Muscle of arm (tissue), 14 donors: ENCODE measurements at places on chromosomes 2 and 18. TPM values are rescaled to one million over a fixed set of nuclear protein-coding genes. Genes with fewer than 3 reads are reported as not detected.

GRCh38 chr2:180343528-180344345 is 336.6 kb upstream of the CWC22 start:
- DNase-seq: peak; percentile 34

DNA sequence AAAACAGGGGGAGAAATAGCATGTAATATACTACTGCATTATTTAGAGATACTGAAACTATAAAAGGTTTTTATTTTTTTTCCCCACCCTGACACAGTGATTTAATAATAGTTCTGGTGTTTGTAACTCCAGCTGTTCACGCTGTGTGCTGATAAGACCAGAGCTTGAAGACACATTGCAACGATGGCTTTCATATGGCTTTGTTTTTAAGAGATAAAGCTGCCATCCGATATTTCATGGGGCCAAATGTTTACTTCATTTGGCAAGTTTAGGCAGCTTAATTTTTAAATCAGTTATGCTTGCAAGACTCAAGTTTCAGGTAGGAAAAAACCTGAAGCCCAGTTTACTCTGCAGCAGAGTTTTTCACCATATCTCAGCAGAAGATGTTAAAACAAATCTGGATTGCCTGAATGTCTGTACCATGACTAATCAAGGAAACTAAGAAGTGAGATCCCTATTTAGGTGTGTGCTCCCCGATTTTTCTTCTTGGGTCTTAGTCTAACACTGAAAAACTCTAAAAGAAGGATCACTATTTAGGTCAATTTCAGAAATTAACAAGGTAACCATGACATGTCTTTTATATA is 508.6 kb downstream of the PARD3B start:
- DNase-seq: no peak

GRCh38 chr2:73640946-73641766 is 1.1 kb downstream of the NAT8 start:
- no peak for DNase-seq

- DNase-seq: no peak
Observed at GRCh38 chr2:128301501-128301966, 17.1 kb downstream of the HS6ST1 start.

The GRP gene
- polyA plus RNA-seq: not detected

GRCh38 chr2:7025082-7025481 is 107.9 kb downstream of the RNF144A start:
- DNase-seq: no peak

The MYOM1 gene
- polyA plus RNA-seq: 243 TPM

- no peak for DNase-seq
Observed at GRCh38 chr2:24174851-24175277, at the start of gene FAM228A. TSS of gene FAM228A (plus strand) at chr2:24175053. CDS start at chr2:24175481, 428 bp downstream.

The SDC1 gene
- polyA plus RNA-seq: 11.1 TPM

GRCh38 chr2:1227274-1227900 is 185.9 kb upstream of the TPO start:
- DNase-seq: peak; percentile 26

- DNase-seq: no peak
Observed at GRCh38 chr2:43041173-43041591, 185.2 kb downstream of the ZFP36L2 start.

DNA sequence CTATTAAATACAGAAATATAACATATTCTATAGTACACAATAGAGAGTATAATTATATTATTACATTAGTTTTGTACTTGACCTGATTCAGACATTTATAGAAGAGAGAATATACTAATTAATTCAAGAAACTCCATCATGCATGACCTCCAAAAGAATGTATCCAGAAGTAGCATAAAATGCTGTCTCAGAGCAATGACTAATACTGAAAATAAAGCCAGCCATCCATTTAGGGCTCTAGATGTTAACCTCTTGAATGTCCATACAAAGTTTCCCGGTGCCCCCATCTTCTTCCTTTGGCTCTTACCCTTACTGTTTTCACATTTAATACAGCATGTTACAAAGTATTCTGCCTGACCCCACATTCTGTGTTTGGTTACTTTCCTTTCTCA is 102.0 kb downstream of the ARHGAP15 start:
- DNase-seq: no peak

The SLC16A14 gene
- polyA plus RNA-seq: 2.5 TPM

- no peak for DNase-seq
Observed at GRCh38 chr2:33215299-33215698, 261.1 kb upstream of the RASGRP3 start.

DNA sequence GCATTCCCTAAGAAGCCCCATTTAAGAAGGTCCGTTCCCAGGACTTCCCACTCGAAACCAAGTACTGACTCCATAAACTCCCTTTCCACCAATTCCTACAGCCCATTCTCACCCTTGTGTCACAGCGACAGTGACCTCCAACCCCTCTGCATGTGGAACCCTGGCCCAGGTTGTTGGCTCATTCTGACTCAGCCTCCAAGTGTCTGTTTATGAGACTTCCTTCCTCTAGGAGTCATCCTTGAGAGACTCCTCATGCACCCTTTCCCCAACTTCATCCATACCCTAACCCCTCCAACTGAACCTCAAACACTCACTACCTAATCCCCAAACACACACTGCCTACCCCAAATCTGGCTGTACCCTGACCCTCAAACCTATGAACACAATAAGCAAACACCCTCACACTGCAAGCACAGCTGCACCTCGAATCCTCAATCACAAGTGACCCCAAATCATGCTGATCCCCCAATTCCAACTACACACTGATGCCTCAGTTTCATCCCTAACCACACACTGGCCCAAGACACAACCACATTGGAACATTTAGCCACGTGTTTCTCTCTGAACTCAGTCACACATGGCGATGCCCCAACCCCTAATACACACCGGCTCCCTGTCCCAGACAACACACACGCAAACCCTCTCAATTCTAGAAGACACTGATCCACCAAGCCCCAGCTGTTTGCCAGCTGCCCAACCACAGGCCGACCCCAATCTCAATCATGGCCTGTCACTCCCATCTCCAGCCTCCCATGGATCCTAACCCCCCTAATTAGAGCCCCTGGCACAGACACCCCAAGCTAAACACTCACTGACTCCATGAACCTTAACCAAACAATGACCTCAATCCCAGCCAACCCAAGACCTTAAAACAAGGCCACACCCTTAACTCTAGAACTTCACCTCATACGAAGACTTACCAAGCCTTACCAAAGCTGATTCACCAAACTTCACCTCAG is 219.6 kb downstream of the CYP26B1 start:
- no peak for DNase-seq

- DNase-seq: no peak
Observed at GRCh38 chr2:142509401-142509800, 368.1 kb upstream of the KYNU start.

GRCh38 chr2:104932243-104932642 is 78.3 kb downstream of the POU3F3 start:
- no peak for DNase-seq

The ZC3H6 gene
- polyA plus RNA-seq: 5.9 TPM

GRCh38 chr2:213199871-213200270 is 48.5 kb upstream of the IKZF2 start:
- no peak for DNase-seq

DNA sequence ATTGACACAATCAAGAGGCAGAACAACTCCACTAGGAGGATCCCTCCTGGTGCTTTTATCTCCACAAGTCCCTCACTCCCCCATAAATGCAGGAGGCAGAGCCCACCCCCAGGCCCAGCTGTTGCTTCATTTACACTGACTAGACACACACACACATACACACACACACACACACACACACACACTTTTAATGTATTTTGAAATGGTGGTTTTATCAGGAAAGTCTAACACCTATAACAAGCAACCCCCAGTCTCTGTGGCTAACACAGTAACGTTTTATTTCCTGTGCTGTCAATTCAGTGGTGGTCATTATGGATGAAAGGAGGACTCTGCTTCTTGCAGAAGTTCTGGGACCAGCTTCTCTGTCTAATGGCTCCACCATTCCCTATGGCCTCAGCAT is 125.4 kb upstream of the FOSL2 start:
- no peak for DNase-seq

The MAPK4 gene
- polyA plus RNA-seq: 3.6 TPM

The TWIST2 gene
- 5.5 TPM for polyA plus RNA-seq

- no peak for DNase-seq
Observed at GRCh38 chr2:201151127-201151981, 31.6 kb upstream of the CASP10 start.

GRCh38 chr2:47907039-47907781 is 912 bp upstream of the FBXO11 start:
- DNase-seq: no peak

- DNase-seq: peak; percentile 71
Observed at GRCh38 chr18:61209801-61210200, 123.4 kb upstream of the CDH20 start.

The EMILIN2 gene
- polyA plus RNA-seq: 25.7 TPM

GRCh38 chr2:24721470-24721869 is 71.7 kb downstream of the PTRHD1 start:
- DNase-seq: peak; percentile 77

The NFATC1 gene
- 13.6 TPM for polyA plus RNA-seq

GRCh38 chr2:219058541-219059374 is 2.0 kb downstream of the IHH start:
- DNase-seq: no peak

DNA sequence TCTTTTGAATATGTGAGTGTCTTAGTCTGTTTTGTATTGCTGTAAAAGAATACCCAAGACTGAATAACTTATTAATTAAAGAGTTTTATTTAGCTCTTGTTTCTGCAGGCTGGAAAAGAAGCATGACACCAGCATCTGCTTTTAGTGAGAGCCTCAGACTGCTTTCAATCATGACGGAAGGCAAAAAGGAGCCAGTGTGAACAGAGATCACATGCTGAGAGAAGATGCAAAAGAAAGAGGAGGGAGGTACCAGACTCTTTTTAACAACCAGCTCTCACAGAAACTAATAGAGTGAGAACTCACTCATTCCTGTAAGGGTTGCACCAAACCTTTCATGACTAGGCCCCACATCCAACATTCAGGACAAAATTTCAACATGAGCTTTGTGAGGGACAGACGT is 101.6 kb upstream of the HNMT start:
- DNase-seq: no peak

DNA sequence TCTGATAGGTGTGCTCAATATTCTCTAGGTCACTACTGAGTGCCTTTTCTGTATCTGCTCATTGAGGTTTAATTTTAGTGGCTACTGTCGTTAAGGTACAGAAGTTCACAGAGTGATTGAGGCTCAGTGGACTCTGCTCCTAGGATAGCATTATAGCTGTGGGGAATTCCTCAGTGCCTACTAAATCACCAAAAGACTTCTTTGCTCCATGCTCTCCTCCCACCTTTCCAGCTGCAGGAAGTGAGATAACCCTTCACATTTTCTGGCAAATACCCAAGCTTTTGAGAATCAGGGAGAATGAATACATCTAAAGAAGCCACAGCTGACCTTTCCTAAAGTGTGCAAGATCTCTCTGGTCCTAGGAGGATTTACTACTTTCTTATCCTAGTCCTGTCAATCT is 95.2 kb upstream of the FSIP2 start:
- DNase-seq: no peak

- no peak for DNase-seq
Observed at GRCh38 chr2:223472771-223473170, 129.4 kb downstream of the SCG2 start.
